Gastroesophageal sphincter (tissue), 4 donors: ENCODE measurements at places on chromosomes 12 and 14. TPM values are rescaled to one million over a fixed set of nuclear protein-coding genes. Genes with fewer than 3 reads are reported as not detected.

The TPPP2 gene
- total RNA-seq: not detected

The CD4 gene
- total RNA-seq: 4.1 TPM

The NANOG gene
- total RNA-seq: 0.08 TPM

The MDM1 gene
- total RNA-seq: 38.8 TPM

The DDX54 gene
- total RNA-seq: 54.1 TPM

The AMN gene
- 0.59 TPM for total RNA-seq

The SLC6A15 gene
- total RNA-seq: 0.54 TPM

The AKAP6 gene
- total RNA-seq: 65.4 TPM
